ENCODE measurements at places on chromosomes 11 and 22.

DNA sequence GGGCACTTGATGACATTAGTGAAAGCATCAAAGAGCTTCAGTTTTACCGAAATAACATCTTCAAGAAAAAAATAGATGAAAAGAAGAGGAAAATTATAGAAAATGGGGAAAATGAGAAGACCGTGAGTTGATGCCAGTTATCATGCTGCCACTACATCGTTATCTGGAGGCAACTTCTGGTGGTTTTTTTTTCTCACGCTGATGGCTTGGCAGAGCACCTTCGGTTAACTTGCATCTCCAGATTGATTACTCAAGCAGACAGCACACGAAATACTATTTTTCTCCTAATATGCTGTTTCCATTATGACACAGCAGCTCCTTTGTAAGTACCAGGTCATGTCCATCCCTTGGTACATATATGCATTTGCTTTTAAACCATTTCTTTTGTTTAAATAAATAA, 10.6 kb downstream of the REXO2 start:
- no peaks in the 10 kb centered on the region for H3K27me3 ChIP-seq
- no peak overlapping the region for H3K27ac ChIP-seq
- H3K4me3 ChIP-seq = no peak overlapping the region
- H3K36me3 ChIP-seq = peaks cover 37% of the 10 kb centered on the region

DNA sequence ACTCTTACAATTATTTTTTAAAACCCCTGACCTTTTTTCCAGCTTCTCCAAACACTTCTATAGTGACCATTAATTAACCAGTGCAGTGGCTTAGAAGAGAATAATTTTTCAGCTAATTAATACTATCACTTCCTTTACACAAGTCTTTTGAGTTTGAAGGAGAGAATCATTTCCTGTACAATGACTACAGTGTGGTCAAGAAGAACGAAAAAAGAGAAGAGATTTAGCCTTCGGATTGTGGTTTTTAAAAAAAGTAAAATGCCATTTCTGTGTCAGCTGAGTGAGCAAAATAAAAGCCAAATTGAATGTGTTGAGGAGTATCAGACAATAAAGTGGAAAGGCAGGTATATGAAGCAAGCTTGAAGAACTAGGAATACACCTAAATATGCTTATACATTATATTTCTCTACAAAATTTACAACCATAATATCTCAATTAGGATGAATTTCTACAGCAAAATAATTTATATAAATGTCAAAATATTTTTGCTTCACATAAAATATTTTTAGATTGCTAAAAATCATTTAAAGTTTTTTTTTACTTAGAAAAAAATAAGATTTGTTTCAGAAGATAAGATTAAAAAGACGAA, 1155.2 kb upstream of the CNTN5 start:
- DNase-seq = no peak
- no peaks in the 10 kb centered on the region for H3K36me3 ChIP-seq
- H3K4me3 ChIP-seq = no peak overlapping the region
- H3K27me3 ChIP-seq = no peaks in the 10 kb centered on the region

DNA sequence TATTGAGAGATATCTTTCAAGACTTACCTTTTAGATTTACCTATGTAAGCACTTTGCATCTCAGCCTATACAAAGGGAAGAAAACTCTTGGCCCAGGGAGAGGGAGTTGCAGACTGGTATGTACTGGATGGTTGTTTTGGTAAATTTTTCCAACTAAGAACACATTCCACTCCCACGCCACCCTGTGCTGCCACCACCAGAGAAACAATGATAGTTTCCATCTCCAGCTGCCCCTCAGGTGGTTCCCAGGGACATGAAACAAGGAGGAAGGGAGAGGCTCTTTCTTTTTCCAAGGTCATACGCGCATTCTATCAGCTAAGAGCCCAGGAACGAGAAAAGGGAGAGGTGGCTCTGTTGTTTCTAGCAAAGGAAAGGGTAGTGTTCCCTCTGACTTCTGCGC, 34.4 kb downstream of the CCDC34 start:
- no peaks in the 10 kb centered on the region for H3K27me3 ChIP-seq
- DNase-seq = no peak
- H3K27ac ChIP-seq = no peak overlapping the region
- no peak overlapping the region for H3K4me3 ChIP-seq

DNA sequence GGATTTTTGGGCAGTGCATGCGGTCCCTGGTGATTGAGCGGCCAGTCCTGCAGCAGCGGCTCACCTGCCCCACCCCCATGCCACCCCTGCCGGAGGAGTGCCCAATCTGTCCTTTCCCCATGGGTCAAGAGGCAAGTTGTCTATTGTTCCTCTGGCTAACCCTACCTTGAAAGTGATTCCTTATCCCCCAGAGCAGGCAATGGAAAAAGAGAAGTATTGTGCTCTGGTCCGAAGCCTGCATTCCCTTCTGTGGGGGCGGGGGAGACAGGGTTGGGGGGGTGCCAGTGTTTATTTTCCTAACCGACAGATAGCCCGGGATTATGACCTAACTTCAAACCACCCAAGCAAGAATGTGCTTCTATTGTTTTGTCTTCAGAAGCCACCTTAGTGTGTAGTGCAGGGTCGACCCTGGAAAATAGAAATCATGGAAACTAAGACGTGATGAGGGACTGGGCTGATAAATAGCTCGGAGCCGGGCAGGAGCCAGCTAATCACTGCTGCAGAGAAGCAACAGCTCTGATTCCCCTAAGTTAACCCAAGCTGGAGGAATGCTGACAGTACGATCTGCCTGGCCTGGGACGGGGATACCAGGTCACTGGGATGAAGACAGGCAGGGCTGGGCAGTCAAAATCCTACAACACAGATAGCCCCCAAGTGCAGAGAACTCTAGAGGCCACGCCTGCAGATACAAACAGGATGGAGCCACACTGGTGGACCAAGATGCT, 38.7 kb upstream of the ATXN10 start:
- no peaks in the 10 kb centered on the region for H3K27me3 ChIP-seq
- no peak overlapping the region for H3K27ac ChIP-seq
- H3K4me1 ChIP-seq = peaks cover 4% of the 10 kb centered on the region
- no peak overlapping the region for H3K4me3 ChIP-seq
- no peak for DNase-seq
- H3K36me3 ChIP-seq = no peaks in the 10 kb centered on the region

- H3K4me3 ChIP-seq = no peak overlapping the region
- no peaks in the 10 kb centered on the region for H3K36me3 ChIP-seq
- H3K27ac ChIP-seq = no peak overlapping the region
- DNase-seq = no peak
Measured at GRCh38 chr11:63736864-63737263, 31.7 kb downstream of the ZFTA start.

DNA sequence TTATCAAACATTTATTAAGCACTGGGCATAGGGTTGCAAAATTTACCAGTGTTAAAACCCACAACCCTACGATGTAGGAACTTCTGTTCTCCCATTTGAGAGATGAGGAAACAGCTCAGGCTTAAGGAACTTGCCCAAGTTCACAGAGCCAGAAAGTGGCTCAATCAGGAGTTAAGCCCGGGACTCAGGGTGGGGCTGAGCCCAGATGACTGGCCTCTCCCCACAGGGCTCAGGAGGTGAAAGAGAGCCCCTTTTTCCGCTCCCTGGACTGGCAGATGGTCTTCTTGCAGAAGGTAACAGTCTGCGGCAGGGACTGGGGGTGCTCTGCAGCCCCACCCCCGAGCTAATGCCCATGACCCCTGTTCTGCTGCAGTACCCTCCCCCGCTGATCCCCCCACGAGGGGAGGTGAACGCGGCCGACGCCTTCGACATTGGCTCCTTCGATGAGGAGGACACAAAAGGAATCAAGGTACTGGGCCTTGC, 5.6 kb upstream of the ANKRD13D start:
- peaks cover 51% of the 10 kb centered on the region for H3K36me3 ChIP-seq
- no peak overlapping the region for H3K27ac ChIP-seq
- no peaks in the 10 kb centered on the region for H3K27me3 ChIP-seq
- DNase-seq = no peak
- H3K4me3 ChIP-seq = no peak overlapping the region

DNA sequence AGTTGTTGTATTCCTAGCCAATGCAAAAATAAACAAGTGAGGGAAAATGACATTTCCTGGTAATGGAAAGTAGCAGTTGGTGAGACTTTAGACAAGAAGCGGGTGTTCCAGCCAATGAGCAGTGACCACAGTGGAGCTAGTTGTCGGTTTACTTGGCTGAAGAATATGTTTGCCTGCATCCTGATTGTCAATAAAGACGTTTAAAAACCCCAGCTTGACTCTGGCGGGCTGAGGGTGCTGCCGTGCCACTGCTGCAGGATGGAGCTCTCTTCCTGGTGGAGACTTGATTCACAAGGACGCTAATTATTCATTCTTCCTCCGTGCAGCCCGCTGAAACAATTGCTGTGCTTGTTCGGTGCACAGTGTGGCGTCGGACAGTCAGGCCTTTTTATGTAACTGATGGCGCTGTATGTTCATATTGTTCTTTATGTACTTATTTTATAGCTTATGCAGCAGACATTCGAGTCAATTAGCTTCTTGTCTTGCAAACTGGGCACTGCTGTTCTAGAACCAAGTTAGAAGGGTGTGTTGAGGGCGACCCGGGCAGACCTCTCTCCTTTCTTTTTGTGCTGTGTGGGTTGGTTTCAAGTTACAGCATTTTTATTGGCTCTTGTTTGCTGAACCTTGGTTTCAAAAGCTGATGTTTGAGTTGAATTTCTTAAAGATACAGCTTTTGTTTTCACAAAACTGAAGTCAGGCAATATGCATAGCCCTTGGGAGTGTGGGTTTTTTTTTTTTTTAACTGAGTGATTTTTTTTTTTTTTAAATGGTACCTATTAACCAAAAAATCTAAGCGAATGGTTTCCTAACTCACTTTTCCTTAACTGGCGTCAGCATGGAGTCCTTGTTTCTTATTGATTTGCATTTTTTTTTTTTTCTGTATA, 153.9 kb downstream of the TEAD1 start:
- no peaks in the 10 kb centered on the region for H3K27me3 ChIP-seq
- peak overlapping the region; percentile 68 for H3K27ac ChIP-seq
- peak overlapping the region; percentile 74 for H3K4me3 ChIP-seq
- peaks cover 37% of the 10 kb centered on the region for H3K4me1 ChIP-seq

- H3K27ac ChIP-seq = no peak overlapping the region
- no peaks in the 10 kb centered on the region for H3K27me3 ChIP-seq
- H3K4me1 ChIP-seq = no peaks in the 10 kb centered on the region
- no peaks in the 10 kb centered on the region for H3K36me3 ChIP-seq
- no peak overlapping the region for H3K4me3 ChIP-seq
Measured at GRCh38 chr22:24521791-24522245, 26.7 kb downstream of the UPB1 start.

GRCh38 chr22:42279425-42280020, 9.1 kb upstream of the TCF20 start:
- no peaks in the 10 kb centered on the region for H3K4me1 ChIP-seq
- H3K36me3 ChIP-seq = no peaks in the 10 kb centered on the region
- peak; percentile 11 for DNase-seq
- no peak overlapping the region for H3K27ac ChIP-seq
- H3K27me3 ChIP-seq = no peaks in the 10 kb centered on the region

DNA sequence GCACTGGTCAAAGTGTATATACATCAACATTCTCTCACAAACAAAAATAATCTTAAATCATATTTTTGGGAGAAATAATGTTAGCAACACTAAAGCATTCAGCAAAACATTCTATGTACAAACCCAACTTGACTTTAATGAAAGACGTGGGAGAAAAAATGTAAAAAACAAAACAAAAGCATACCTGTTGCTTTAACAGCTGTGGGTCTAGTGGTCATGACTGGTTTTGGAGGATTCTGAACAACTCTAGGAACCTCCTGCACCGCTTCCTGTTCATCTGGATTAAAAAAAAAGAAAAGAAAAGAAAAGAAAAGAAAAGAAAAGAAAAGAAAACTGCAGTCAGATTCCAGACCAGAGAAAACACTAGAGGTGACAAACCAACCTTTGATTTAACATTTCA, 2.1 kb downstream of the FNBP4 start:
- H3K36me3 ChIP-seq = peaks cover 33% of the 10 kb centered on the region
- DNase-seq = no peak
- no peaks in the 10 kb centered on the region for H3K27me3 ChIP-seq
- no peak overlapping the region for H3K27ac ChIP-seq

DNA sequence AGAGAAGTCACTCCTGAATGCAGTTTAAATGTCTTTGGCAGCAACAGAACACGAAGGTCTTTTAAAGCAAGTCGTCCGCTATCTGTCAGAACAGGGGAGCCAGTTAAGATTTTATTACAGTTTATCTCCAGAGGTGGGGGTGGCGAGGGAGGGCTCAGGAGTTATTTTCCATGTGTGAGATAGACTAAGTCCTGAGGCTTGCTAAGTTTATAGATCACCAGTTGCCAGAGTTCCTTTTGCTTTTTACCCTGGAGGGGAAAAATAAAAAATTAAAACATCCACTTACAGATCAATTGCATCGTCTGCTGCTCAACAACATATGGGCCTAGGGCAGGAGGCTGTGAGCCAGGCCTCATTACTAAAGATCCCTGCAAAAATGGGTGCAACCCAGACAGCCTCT, 90.7 kb downstream of the SNX19 start:
- H3K4me3 ChIP-seq = no peak overlapping the region
- H3K36me3 ChIP-seq = no peaks in the 10 kb centered on the region
- H3K4me1 ChIP-seq = peaks cover 17% of the 10 kb centered on the region
- H3K27me3 ChIP-seq = no peaks in the 10 kb centered on the region
- H3K27ac ChIP-seq = no peak overlapping the region

GRCh38 chr11:26557666-26558065, 14.4 kb downstream of the MUC15 start:
- no peaks in the 10 kb centered on the region for H3K4me1 ChIP-seq
- DNase-seq = no peak
- H3K36me3 ChIP-seq = no peaks in the 10 kb centered on the region
- H3K27me3 ChIP-seq = peaks cover 25% of the 10 kb centered on the region
- no peak overlapping the region for H3K27ac ChIP-seq

GRCh38 chr11:12543596-12544415, 130.4 kb upstream of the TEAD1 start:
- no peak overlapping the region for H3K4me3 ChIP-seq
- no peak overlapping the region for H3K27ac ChIP-seq
- no peaks in the 10 kb centered on the region for H3K27me3 ChIP-seq
- DNase-seq = peak; percentile 60
